ENCODE measurements at places on chromosomes 1 and 21. TPM values are rescaled to one million over a fixed set of nuclear protein-coding genes. Genes with fewer than 3 reads are reported as not detected.

DNA sequence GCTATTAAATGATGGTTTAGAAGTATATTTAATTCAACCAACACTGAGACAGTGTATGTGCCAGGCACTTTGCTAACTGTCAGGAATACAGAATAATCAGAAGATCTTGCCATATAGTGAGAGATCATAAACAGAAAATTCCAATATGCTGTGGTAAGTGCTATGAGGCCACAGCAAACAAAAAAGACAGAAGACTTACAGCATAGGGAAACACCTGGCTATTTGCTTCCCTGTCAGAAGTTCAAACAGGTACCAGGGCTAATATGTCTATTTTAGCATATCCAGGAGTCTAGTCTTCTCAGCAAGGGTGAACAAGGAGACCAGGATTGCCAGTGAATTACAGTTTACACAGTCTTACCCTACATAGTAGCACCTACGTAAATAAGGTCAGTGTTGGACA, 30.4 kb downstream of the TRIT1 start:
- no peaks in the 10 kb centered on the region for H3K27me3 ChIP-seq
- H3K36me3 ChIP-seq, result peaks cover 31% of the 10 kb centered on the region
- H3K27ac ChIP-seq, result no peak overlapping the region
- no peak overlapping the region for H3K4me3 ChIP-seq
- DNase-seq, result no peak

The VHLL gene
- total RNA-seq, result not detected

The PSRC1 gene
- total RNA-seq, result 20.5 TPM

DNA sequence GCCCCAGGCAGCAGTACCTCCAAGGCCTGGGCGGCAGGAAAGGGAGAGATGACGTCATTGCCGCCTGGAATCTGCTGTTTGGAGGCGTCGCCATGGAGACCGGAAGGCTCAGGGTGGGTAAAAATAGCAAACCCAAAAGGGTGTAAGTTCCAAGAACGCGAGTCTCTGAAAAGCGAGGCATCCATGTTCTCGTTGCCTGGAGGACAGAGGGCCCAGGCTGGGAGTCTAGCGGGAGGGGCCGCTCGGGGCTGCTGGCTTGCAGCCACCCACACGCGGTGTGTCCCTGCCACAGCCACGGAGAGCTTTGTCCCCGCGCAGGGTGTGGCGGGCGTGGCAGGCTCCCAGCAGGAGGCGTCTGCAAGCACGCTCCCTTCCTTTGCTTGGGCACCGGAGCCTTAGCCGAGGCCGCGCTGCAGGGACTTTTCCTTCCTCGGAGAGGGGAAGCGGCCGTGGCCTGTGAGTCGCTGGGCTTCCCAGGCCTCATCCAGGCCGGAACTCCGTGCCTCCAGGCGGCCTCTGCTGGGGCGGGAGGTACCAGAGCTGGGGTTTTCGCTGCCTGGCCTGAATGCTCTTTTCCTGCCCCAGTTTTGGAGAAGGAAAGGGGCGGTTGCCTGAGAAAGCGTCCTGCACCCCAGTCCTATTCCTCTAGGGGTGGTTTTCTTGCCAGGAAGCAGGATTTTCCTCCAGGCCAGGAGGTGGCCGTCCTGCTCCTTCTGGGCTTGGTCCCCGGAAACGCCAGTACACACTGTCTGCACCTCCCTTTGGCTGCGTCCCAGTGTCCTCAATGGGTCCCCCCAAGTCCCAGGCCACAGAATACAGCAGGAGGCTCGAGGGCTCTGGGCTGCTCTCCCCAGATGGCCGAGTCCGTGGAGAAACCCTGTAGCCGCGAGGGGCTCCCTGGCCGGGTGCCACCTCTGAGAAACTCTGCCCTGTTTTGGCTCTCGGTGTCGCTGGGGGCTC, 15.3 kb upstream of the SKI start:
- peaks cover 39% of the 10 kb centered on the region for H3K4me1 ChIP-seq
- H3K4me3 ChIP-seq, result peak overlapping the region; percentile 55
- peak; percentile 99 for DNase-seq
- no peaks in the 10 kb centered on the region for H3K27me3 ChIP-seq
- H3K36me3 ChIP-seq, result no peaks in the 10 kb centered on the region

The PPFIA4 gene
- 16.1 TPM for total RNA-seq

The RNU1-2 gene
- total RNA-seq, result not detected

The LRRC53 gene
- not detected for total RNA-seq

DNA sequence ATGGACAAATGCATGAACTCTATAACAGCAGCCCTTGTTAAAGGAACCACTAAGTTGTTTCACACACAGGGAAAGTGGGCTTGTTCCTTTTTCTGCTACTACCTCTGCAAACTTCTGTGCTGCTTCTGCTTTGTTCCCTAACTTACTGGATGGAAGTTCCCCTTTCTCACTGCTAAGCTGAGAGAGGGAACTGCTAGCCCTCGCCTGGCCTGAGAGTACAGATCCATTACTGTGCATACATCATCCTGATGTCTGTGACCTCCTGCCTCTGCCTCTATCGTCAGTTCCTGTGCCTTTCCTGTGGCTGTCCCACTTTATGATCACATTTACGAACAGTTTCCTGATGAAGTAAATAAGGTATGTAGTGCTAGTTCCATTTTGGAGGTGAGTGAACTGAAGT, 3.5 kb downstream of the GNAT2 start:
- peaks cover 45% of the 10 kb centered on the region for H3K4me1 ChIP-seq
- no peaks in the 10 kb centered on the region for H3K36me3 ChIP-seq
- H3K27ac ChIP-seq, result peak overlapping the region; percentile 99
- no peak overlapping the region for H3K4me3 ChIP-seq
- H3K27me3 ChIP-seq, result no peaks in the 10 kb centered on the region

GRCh38 chr1:100087396-100087795, 45.3 kb downstream of the SASS6 start:
- DNase-seq, result no peak
- H3K4me1 ChIP-seq, result no peaks in the 10 kb centered on the region
- no peaks in the 10 kb centered on the region for H3K27me3 ChIP-seq
- peaks cover 15% of the 10 kb centered on the region for H3K36me3 ChIP-seq
- H3K4me3 ChIP-seq, result no peak overlapping the region
- H3K27ac ChIP-seq, result no peak overlapping the region

The CELA2B gene
- not detected for total RNA-seq

The CLIC6 gene
- total RNA-seq, result not detected

- H3K4me1 ChIP-seq, result no peaks in the 10 kb centered on the region
- H3K36me3 ChIP-seq, result no peaks in the 10 kb centered on the region
- H3K27me3 ChIP-seq, result no peaks in the 10 kb centered on the region
- no peak overlapping the region for H3K27ac ChIP-seq
These were observed 3.5 kb upstream of the KRTAP27-1 start for GRCh38 chr21:30340714-30341573.

- 0 out of 2 replicates have a peak, but pooled peaks cover 6% of the 10 kb centered on the region for H3K36me3 ChIP-seq
- H3K27ac ChIP-seq, result peak overlapping the region; percentile 46
- H3K4me1 ChIP-seq, result peaks cover 21% of the 10 kb centered on the region
- DNase-seq, result peak; percentile 44
These were observed 4.7 kb upstream of the CCDC24 start for GRCh38 chr1:43986712-43987111.

GRCh38 chr1:47208374-47208850, 18.6 kb upstream of the PDZK1IP1 start:
- peak; percentile 64 for DNase-seq
- no peaks in the 10 kb centered on the region for H3K36me3 ChIP-seq
- H3K4me1 ChIP-seq, result peaks cover 9% of the 10 kb centered on the region

The TNFRSF9 gene
- total RNA-seq, result not detected

- H3K36me3 ChIP-seq, result no peaks in the 10 kb centered on the region
- no peak overlapping the region for H3K4me3 ChIP-seq
- no peak for DNase-seq
- H3K27me3 ChIP-seq, result peaks cover 7% of the 10 kb centered on the region
These were observed 29.6 kb downstream of the VANGL2 start for GRCh38 chr1:160429702-160430535.

DNA sequence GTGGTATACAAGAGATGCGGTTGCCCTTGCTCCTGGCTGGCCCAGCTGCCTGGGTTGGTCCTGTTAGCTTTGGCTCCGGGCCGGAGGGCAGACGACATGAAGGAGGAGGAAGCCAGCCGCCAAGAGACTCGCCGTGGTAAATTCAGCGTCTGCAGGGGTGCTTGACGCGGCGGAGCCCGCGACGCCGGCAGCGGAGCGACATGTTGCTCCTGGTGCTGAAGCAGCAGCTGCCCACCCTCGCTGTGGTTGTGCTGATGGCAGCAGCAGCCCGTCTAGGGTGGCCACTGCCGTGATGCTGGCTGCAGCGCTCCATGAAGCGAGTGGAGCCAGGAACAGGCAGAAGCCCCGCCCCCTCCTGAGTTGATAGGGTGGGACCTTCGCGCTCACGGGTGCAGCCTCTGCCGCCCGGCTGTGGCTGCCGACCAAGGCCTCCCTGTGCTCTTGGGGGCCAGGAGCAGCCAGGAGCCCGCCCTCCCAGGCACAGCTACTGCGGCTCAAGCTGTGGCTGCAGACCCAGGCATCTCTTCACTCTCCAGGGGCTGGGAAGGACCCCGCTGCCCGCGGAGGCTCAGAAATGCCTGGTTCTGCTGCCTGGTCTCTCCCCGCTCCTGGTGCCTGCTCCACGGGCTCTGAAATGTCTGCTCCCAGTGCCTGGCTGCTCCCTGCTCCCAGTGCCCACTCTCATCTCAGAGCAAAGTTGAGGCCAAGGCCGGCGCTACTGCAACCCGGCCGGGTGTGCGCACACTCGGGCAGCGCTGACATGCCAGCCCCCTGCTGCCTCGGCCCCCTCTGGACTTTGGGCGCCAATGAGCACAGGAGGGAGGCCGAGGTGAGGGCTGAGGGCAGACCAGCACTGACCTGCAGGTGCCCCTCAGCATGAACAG, 4.4 kb upstream of the ZNF692 start:
- no peaks in the 10 kb centered on the region for H3K36me3 ChIP-seq
- peak overlapping the region; percentile 67 for H3K4me3 ChIP-seq
- H3K27ac ChIP-seq, result no peak overlapping the region
- no peaks in the 10 kb centered on the region for H3K27me3 ChIP-seq
- peak; percentile 87 for DNase-seq

GRCh38 chr1:3355089-3355488, 99.4 kb upstream of the ARHGEF16 start:
- H3K27me3 ChIP-seq, result peaks cover 35% of the 10 kb centered on the region
- no peak overlapping the region for H3K4me3 ChIP-seq
- no peaks in the 10 kb centered on the region for H3K36me3 ChIP-seq
- DNase-seq, result no peak
- H3K27ac ChIP-seq, result no peak overlapping the region
- H3K4me1 ChIP-seq, result 0 out of 2 replicates have a peak, but pooled peaks cover 8% of the 10 kb centered on the region

The C1orf87 gene
- not detected for total RNA-seq

DNA sequence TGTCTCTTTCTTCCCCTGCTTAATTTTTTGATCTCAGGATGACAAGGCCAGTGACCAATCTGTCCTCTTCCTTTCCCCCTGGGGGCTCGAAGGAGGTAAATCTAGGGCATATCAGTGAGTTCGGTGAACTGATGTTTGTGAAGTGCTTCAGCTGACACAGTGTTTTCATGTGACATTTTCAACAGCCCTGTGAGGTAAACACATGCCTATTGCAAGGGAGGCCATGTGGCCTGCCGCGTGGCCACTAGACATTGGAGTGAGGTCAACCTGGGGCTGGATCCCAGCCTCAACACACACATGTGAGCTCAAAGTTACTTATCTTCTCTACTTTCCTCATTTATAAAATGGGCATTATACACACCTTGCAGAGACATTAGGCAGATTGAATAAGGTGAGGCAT, 126.3 kb downstream of the PLPP3 start:
- no peak overlapping the region for H3K27ac ChIP-seq
- no peak for DNase-seq
- H3K27me3 ChIP-seq, result no peaks in the 10 kb centered on the region
- no peaks in the 10 kb centered on the region for H3K36me3 ChIP-seq

The ZBTB8B gene
- not detected for total RNA-seq

GRCh38 chr1:107140703-107141490, at the start of gene NTNG1:
Gene NTNG1, plus strand, starts transcription at chr1:107141039.
- no peaks in the 10 kb centered on the region for H3K27me3 ChIP-seq
- H3K4me3 ChIP-seq, result peak within 1 kb of the TSS; percentile 98
- peak within 1 kb of the TSS; percentile 48 for H3K27ac ChIP-seq
- no peaks in the 10 kb centered on the region for H3K36me3 ChIP-seq
- peaks cover 36% of the 10 kb centered on the region for H3K4me1 ChIP-seq

GRCh38 chr1:15225461-15225860, 21.6 kb upstream of the FHAD1 start:
- no peak overlapping the region for H3K4me3 ChIP-seq
- no peak for DNase-seq
- no peaks in the 10 kb centered on the region for H3K36me3 ChIP-seq
- H3K4me1 ChIP-seq, result no peaks in the 10 kb centered on the region
- no peaks in the 10 kb centered on the region for H3K27me3 ChIP-seq
